ENCODE measurements at places on chromosomes 2 and 18. TPM values are rescaled to one million over a fixed set of nuclear protein-coding genes. Genes with fewer than 3 reads are reported as not detected.

- DNase-seq = no peak
Measured at GRCh38 chr18:8730080-8730827, 24.9 kb downstream of the MTCL1 start.

- DNase-seq = no peak
Measured at GRCh38 chr18:23893653-23894052, 120.9 kb upstream of the TTC39C start.

DNA sequence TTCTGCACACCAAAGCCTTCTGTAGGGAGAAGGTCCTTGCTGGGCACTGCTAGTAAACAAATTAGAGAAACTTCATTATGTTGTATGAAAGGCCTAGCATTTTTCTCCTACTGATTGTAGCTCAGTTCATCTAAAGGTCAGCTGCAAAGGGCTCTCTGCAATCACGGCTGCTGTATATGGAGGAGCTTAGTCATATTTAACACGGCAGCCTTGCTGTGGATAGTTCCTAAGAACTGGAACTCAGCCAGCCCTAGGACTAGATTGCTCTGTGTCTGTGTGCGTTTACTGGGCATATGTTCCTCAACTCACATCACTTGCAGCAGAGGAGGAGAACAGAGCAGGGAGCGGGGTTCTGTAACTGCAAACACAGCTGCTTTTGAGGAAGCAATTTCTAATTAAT lies 1103.9 kb upstream of the KLHL29 start:
- no peak for DNase-seq

DNA sequence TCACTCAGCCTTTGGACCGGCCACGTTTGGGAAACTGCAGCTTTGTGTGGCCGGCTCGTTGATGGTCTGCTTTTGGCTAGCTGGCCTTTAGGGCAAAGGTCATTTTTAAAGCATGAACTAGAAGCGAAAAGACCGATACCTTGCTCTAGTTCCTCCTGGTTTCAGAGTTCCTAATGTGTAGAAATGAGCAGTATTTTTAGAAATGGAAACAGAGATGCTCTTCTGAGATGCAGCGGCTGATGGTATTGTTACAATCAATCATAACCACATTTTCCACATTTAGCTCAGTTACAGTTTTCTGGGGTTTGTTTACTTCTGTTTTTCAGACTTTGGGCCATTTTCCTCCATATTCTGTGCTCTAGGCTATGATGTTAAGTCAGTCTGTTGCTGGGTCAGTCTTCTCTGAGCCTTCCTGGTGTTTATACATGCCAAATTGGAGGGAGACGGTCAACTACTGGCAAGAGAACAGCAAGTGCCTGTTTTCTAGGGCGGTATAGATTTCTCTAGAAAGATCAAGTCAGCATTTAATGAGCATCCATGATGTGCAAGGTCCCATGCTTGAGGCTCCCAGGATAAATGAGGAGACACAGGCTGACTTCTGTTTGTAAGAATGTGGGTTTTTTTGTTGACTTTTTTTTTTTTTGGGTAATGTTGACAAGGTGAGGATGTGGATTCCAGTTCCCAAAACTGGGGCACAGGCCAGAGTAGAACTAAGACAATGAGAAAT lies 28.0 kb downstream of the RNF144A start:
- DNase-seq = no peak

DNA sequence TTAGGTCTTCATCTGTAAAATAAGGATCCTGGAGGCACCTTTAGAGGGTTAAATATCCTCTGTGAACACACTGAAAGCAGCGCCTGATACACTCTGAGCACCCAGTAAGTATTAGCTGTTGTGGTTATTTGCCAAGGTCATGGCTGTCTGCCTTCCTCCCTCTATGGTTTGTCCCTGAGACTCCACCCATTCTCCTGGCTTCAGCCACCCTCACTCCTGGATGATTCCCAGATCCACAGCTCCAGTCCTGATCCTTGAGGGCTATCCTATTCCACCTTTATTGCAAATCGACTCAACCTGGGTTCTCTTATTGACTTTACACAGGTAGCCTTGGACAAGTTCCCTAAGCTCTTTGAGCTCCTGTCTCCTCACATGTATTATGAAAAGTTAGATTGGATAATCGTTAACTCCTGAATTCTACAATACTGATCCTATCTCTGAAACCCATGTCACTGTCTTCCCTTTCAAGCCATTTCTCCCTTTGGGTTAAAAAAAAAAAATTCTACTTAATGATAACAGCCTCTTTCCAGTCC lies 162.3 kb downstream of the LAMA3 start:
- no peak for DNase-seq

- no peak for DNase-seq
Measured at GRCh38 chr2:25743132-25743830, 69.9 kb upstream of the DTNB start.

- DNase-seq = no peak
Measured at GRCh38 chr2:188130317-188130716, 161.4 kb upstream of the GULP1 start.

DNA sequence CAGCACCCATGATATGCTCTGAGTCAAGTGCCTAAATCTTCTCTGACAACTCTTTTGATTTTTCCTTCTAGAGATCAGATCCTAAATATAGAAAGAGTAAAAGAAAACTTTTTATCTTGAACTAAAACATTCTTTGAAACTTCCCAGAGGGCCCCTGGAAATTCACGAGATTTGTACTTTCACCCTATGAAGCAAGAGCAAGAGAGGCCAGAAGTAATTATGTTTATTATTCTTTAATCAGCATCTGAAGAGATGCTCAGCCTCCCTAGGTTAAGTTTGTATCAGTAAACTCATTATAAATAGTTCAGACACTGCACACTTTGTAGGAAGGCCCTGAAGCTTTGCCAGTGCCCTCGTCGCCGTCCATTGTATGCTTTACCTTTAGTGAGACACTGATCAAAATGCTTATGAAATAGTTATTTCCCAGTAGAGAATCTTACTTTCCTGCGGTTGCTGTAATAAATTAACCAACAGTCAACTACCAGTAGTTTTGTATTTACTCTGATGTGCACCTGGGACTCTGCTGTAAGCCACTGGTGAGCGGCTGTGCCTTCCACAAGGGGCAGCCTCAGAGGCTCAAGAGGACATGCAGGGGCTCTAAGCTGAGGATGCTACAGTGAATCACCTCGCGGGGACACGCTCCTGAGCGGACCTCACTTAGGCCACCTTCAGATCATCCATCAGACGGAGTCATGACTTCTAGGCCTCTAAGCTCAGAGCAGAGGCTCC lies 71.9 kb downstream of the BIN1 start:
- DNase-seq = no peak

DNA sequence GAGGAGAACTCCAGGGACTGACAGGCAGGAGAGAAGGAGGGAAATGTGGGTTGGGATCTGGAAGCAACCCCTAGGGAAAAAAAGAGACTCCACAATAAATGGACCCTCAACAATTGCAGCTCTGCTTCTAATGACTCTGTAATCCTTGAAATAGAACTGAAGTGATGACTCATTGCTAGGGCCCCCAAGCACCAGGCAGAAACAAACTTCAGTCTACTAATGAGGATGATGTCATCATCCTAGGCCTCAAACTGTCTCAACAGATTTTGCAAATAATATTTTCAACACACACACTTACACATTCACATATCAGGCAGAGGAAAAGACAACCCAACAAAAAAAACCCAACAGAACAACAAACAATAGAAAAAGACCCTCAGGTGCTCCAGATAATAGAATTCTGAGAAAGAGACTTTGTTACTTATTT lies 143.3 kb downstream of the HDAC4 start:
- DNase-seq = no peak

GRCh38 chr2:237223201-237223861 lies 137.6 kb downstream of the COPS8 start:
- no peak for DNase-seq

DNA sequence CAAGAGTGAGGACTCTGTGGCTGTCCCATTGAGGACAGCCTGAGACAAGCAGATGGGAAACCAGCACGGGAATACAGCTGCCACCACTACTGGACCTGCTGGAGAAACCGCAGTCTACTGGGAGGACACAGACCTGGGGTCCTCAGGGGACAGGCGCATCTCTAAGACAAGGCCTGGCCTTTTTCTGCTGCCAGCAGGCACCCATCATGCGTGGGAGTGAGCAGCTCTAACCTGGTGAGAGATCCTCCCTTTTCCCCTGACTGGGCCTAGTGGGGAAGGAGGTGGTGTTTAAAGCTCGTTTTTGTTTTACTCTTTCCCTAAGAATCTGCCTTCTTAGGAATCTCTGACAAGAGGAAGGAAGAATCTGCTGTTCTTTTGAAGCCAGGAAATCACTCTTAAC lies 36.6 kb downstream of the CYRIA start:
- no peak for DNase-seq

- no peak for DNase-seq
Measured at GRCh38 chr2:24214880-24215279, 40.0 kb downstream of the FAM228A start.

- no peak for DNase-seq
Measured at GRCh38 chr2:63189026-63189425, 138.4 kb downstream of the OTX1 start.

IL36RN gene
- not detected for polyA plus RNA-seq

CCBE1 gene
- 32.8 TPM for polyA plus RNA-seq

FOXI3 gene
- polyA plus RNA-seq = 0.11 TPM

RAD51AP2 gene
- 0.23 TPM for polyA plus RNA-seq

CLHC1 gene
- 40.3 TPM for polyA plus RNA-seq

SP140 gene
- 0.49 TPM for polyA plus RNA-seq

ECEL1 gene
- 27.8 TPM for polyA plus RNA-seq
